ENCODE measurements at places on chromosomes 3 and 15.

DNA sequence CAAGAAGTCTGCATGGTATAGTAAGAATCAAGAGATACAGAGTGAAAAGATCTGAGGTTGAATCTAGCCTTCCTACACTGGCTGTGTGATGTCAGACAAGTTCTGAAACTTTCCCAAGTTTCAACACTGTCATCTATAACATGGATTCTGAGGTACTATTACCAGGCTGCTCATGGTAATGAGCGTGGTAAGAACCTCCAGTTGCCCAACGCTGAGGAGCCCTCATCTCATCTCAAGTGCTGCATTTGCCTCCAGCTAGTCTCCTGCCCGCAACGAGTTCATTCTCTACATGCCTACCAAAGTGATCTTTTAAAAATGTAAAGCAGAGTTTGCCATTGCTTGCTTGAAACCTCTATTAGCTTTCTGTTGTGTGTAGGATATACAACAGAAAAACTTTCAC lies 168.1 kb downstream of the NEK11 start:
- no peak for DNase-seq

DNA sequence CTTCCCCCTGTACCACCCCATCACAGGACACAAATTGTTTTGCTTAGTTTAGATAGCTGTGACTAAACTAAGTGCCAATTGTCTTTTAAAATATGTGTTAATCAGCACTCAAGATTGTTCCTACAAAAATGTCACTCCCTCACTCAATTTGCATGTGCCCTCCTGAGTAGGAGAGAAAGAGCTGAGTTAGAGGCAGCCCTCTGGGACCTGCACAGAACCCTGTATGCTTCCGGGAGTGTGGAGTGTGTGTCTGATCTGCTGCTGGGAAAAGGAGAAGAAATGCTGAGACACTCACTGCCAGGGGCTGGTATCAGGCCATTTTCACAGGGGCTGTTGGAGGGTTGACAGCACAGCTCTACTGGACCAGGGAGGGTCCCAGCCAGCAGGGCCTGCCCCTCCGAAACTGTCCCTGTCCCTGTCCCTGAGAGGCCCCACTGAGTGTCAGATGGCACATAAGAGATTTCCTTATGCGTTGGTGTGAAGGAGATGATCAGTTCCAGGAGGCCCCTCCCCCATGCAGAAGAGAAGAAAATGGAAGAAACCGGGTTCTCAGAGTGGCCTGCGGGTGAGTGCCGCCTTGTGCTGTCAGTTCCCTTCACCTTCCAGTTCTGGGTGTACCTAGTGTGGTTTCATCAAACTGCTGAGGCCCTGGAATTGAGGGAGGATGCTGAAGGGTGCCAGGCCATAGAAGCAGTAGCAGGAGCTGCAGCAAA lies 3.9 kb upstream of the B3GNT5 start:
- no peak for DNase-seq

DNA sequence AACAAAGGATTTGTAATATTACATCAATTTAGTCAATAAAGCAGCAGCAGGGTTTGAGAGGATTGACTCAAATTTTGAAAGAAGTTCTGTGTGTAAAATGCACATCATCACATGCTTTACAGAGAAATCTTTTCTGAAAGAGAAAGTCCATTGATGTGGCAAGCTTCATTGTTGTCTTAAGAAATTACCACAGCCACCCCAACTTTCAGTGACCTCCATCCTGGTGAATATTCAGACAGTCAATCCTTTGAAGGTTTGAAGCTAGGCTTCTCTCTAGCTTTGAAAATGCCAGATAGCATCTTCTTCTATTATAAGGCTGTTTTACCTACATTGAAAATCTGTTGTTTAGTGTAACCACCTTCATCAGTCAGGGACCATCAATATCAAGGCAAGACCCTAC lies 51.8 kb upstream of the SETMAR start:
- DNase-seq, result no peak

GRCh38 chr15:90560229-90560776 lies 30.6 kb downstream of the CRTC3 start:
- DNase-seq, result no peak

GRCh38 chr15:91974321-91974720 lies 120.8 kb downstream of the SLCO3A1 start:
- no peak for DNase-seq

GRCh38 chr3:125624341-125624740 lies 29.0 kb upstream of the OSBPL11 start:
- DNase-seq, result no peak

- no peak for DNase-seq
Measured at GRCh38 chr3:179450901-179451264, 387 bp downstream of the GNB4 start.

GRCh38 chr3:30699927-30700326 lies 93.5 kb downstream of the TGFBR2 start:
- DNase-seq, result no peak

Measured in NCI-H1436 treated with DMSO at 0.1 percent for 48 hours (cell line).